GM13977 (cell line): ENCODE measurements at places on chromosomes 16 and 17.

GRCh38 chr17:40600486-40601046, 35.3 kb upstream of the CCR7 start:
- DNase-seq: no peak

- no peak for DNase-seq
Measured at GRCh38 chr16:77663711-77664110, 58.6 kb upstream of the NUDT7 start.

GRCh38 chr17:68198931-68199836, 48.7 kb upstream of the AMZ2 start:
- peak; percentile 54 for DNase-seq

GRCh38 chr16:1924095-1924494, 5.9 kb upstream of the HS3ST6 start:
- no peak for DNase-seq

DNA sequence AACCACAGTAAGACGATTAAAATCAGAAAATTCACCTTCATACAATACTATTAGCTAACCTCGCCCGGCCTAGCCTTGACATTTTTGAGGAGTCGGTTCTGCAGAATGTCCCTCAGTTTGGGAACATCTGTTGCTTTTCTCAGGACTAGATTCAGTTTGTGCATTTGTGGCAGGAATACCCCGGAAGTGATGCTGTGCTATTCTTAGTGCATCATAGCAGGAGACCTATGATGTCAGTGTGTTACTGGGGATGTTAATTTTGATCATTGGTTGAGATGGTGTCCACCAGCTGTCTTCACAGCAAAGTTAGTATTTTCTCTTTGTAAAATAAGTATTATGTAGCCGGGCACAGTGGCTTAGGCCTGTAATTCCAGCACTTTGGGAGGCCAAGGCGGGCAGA, 21.5 kb upstream of the HELZ start:
- DNase-seq: no peak

- no peak for DNase-seq
Measured at GRCh38 chr17:13403982-13404946, 197.5 kb downstream of the HS3ST3A1 start.

DNA sequence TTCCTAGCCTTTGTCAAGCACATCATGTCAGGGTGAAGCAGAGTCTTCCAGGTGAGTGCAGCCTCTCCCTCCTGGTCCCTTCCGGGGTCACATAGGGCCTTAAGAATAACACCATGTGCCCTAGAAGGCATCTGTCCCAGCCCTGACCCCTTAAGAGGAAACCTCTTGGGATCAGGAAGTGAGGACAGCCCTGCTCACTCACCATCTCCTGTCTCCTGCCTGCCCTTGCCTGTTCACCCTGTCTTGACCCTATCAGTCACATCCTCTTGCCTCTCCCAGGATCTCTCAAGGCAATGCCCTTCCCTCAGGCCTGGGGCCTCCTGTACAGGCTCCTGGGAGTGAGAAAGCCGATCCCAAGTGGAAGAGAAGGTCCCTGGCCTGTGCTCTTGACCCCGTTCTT, 13.9 kb downstream of the MYL4 start:
- no peak for DNase-seq

- peak; percentile 95 for DNase-seq
Measured at GRCh38 chr16:56608043-56608875, at the start of gene MT2A. TSS of gene MT2A (plus strand) at chr16:56608584. CDS start at chr16:56608656, 72 bp downstream.

- DNase-seq: peak; percentile 84
Measured at GRCh38 chr17:19284005-19284959, 47.1 kb downstream of the EPN2 start.

- DNase-seq: no peak
Measured at GRCh38 chr17:49577650-49577934, 1.9 kb downstream of the NXPH3 start.

DNA sequence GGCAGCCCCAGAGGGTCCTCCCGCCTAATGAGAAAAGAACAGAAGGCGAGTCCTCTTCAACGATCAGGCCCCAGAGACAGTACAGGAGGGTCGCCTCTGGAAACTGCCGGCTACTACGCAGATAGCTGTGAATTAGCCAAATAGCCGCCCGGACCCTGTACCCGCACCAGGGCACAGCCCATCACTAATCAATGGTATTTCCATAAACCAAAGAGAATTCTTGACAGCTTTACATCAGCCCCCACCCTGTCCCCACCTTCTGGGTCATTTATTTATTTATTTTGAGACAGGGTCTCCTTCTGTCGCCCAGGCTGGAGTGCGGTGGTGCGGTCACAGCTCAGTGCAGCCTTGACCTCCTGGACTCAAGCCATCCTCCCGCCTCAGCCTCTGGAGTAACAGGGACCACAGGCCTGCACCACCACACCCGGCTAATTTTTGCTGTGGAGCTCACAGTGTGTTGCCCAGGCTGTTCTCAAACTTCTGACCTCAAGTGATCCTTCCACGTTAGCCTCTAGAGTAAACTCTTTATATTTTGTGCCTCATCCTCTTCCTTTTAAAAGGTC, 805 bp upstream of the CLCN7 start:
- no peak for DNase-seq

DNA sequence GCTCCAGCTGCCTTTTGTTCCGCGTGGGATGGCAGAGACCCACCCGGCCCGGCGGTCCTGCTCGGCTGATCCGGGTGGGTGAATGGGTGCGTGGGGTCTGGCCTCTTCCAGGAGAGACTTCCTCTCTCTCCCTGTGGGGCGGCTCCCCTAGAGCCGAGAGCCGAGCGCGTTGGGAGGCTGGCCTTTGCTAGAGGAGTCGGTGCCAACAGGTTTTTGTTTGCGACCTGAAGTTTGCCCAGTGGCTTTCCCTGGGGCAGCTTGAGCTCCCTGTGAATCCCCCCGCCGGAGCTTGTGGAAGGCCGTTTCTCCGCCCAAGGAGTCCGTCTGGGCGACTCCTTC, 970 bp downstream of the EPN2 start:
- DNase-seq: peak; percentile 50

GRCh38 chr17:32452281-32452680, 8.0 kb downstream of the PSMD11 start:
- DNase-seq: no peak

GRCh38 chr17:82333279-82334171, at the start of gene SECTM1:
TSS of gene SECTM1 (minus strand) at chr17:82333766. CDS start at chr17:82327240, 6,526 bp downstream.
- DNase-seq: no peak

DNA sequence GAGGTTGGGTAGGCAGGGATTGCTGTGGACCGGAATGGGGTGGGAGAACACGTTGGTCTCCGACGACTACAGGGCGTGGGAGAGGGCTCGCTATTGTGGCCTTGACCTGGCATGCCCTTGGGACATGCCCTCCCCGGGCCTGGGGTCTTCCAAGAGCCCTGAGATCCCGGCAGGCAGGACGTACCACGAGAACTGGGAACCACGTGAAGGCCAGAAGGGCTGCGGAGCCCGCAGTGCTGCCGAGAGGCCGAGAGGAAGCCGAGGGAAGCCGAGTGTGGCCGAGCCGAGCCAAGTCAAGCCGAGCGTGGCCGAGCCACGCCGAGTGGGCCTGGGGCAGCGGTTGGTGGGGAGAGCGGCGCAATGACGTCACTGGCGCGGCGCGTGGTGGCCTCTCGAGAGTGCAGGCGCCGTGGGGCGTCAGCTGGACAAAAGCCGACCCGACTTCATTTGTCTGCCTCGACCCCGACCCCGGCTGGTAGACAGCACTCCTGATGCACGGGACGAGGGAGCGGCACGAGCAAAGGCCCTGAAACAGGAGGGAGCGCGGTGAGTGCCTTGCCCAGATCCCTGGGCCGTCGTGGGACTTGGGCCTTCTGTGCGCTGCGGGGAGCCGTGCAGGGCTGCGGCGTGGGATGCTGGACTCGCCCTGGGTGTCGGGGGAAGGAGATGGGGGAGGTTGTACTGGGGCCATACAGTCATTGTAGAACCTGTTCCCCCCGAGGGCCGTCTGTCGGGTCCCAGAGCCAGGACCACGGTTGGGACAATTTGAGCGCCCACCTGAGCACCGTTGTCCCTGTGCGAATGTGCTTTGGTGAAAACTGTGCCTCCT, 6.6 kb downstream of the SOCS1 start:
- DNase-seq: no peak

GRCh38 chr16:72751076-72751475, 296.9 kb downstream of the ZFHX3 start:
- no peak for DNase-seq

DNA sequence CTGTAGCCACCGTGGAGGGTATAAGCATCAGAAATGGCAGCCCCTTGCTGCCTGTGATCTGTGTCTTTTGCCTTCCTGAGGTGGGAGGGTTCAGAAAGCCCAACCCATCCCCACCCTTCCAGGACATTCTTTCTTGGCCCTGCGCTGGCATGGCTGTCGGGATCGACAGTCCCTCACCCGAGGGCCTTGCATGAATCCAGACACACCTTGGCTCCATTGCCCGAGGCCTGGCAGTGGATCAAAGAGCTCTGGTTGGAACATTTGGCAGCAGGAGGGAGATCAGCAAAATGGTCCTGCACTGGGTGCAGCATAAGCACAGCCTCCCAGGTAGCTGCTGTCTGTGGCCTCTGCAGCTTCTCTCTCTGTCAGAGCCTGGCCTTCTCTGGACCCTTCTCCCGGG, 246.6 kb upstream of the MAF start:
- no peak for DNase-seq

DNA sequence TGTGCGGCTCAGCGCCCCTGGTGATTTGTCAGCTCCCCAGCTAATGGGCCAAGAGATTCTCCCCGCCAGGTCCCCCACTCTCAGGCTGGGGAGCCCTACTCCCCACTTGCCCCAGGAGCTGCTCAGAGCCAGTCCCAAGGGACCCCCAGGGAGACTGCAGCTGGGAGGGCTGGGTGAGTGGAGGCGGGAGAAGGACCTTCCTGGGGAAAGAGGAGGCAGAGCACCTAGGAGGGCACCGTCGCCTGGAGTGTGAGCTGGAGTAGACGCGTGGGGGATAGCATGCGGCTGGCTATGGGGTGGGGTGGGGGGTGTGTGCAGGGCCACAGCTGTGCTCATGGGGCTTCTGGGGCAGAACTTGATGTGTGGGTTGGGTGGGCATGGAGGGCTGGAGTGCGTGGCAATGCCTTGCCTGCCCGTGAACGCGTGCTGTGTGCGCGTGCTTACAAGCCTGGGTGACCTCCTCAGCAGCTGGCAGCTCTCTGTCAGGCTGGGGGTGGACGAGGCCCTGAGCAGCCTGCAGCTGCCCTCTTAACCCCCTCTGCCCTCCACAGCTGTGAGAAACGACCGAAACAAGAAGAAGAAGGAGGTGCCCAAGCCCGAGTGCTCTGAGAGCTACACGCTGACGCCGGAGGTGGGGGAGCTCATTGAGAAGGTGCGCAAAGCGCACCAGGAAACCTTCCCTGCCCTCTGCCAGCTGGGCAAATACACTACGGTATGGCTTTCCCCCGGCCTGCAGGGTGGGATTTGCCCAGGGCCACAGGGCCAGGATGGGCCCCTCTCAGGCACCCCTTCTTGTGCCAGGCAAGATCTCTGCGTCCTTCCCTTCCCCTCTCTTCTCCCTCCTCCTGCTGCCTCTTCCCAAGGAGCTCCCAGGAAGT, 12.9 kb downstream of the GJD3 start:
- no peak for DNase-seq

DNA sequence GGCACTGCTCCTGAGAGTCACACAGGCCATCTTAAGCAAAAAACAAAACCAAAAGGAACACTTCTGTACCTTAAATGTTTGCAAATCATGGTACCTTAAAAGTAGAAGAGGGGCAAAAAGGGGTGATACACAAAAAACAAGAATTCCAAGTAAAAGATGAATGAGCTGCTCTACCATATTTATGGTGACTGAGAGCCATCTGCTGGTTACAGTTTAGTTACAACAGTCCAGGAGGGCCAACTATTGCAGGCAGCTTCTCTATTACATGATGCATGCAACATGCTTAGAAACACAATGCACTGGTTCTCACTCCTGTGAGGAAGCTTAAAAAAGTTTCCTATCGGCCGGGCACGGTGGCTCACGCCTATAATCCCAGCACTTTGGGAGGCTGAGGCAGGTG, 53.5 kb downstream of the STX8 start:
- peak; percentile 46 for DNase-seq

GRCh38 chr17:77907497-77908461, 50.7 kb upstream of the TNRC6C start:
- DNase-seq: no peak

DNA sequence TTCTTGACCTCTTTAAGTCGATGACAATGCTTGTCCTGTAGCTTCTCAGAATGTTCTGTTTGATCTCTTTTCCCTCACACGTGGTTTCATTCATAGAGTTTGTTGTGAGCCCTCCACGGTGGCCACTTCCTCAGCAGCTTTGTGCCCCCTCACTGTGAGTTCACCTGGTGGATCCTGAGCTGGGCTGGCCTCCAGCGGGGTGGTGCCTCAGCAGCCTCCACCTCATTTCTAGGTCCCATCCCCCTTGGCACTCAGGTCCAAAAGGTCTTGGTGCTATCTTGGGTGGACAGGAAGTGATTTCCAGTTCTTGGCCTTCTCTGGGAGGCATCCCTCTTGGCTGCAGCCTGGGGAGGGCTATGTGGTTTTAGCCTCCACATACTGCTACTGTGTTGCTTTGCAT, 203.2 kb upstream of the WSCD1 start:
- no peak for DNase-seq

- no peak for DNase-seq
Measured at GRCh38 chr16:46688101-46688653, 801 bp downstream of the VPS35 start.

GRCh38 chr16:61323456-61323855, 712.8 kb downstream of the CDH8 start:
- no peak for DNase-seq

- DNase-seq: no peak
Measured at GRCh38 chr17:68397108-68397536, 60.2 kb downstream of the WIPI1 start.

DNA sequence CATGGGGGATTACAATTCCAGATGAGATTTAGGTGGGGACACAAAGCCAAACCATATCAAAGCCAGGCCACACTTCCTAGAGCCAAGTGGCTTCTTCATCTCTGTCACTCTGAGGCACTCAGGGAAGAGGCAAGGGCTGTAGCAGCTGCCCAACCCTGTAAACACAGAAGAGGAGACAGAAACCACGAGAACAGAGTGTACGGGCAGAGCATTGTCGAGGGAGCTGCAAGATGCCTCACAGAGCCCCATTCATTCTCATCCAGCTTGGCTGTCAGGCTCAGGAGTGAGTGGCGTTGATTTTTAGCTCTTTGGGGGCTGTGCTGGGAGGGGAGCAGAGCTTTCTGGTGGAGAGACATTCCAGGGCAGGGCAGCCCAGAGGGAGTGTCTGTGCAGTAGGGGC, 117.2 kb upstream of the SALL1 start:
- DNase-seq: no peak

DNA sequence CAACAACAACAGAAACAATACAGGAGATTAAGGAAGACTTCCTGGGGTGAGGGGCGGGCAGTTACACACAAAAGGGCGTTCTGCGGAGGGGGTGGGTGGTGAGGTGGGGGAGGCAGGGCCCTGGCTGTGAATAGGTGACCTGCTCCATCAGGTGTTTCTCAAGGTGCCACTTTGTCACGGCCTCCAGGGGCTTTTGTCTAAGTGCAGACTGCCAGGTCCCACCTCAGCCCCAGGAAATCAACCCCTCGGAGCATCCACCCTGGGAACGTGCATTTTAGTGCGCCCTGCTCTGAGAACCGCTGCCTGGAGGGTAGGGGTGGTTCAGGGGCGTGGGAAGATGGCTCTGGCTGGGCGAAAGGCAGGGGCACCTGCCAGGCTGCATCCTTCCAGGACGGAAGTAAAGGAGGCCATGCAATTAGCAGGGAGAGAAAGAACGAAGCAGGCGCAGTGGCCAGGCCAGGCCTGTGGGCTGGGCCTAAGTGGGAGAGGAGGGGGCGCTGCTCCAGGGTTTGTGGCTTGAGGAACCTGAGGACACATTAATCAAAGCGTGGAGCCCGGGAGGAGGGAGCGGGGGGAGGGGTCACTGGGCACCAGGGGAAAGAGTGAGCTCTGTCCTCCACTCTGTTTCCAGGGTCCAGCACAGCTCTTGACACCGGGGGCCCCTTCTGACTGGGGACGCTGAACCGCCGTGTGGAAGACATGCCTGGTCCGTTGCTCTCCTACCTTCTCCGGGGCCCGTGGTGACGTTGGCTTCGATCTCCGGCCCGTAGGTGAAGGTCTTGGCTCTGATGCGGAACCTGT, 49.4 kb upstream of the CDC42EP4 start:
- DNase-seq: no peak
